ENCODE measurements at places on chromosomes 4 and X.

DNA sequence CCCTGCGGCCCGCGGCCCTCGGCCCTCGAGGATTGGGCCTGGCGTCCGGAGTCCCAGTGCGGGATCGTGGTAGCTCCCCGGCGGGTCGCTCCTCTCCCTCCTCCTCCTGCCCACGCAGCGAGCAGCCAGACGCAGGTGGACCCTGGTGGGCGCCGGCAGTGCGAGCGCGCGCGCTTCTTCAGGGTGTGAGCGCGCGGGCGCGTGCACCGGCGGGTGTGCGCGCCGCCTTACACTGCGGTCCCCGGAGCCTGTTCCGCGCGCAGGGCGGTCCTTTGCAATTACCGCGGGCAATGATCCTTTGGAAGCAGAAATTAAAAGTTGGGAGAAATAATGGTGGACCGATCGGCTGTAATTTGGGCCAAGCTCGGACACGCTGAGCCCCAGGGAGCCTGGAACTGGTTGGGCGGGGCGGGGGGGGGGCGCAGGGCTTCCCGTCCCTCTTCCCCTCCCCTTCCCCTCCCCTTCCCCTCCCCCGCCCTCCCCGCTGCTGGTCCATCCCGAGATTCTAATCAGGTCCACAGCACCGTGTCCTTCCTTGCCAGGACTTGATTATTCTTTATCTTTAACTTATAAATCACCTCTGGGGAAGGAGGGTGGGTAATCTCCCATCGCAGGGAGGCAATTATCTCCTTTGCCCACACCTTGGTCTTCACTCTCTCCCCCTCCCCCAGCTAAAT is 1.6 kb upstream of the NKX1-1 start:
- no peak for DNase-seq

GRCh38 chr4:52643785-52644244 is 15.3 kb downstream of the USP46 start:
- DNase-seq = no peak

GRCh38 chrX:41240509-41240908 is 93.5 kb upstream of the DDX3X start:
- DNase-seq = no peak

- no peak for DNase-seq
Observed at GRCh38 chr4:45701621-45702020, 422.2 kb downstream of the GABRG1 start.

DNA sequence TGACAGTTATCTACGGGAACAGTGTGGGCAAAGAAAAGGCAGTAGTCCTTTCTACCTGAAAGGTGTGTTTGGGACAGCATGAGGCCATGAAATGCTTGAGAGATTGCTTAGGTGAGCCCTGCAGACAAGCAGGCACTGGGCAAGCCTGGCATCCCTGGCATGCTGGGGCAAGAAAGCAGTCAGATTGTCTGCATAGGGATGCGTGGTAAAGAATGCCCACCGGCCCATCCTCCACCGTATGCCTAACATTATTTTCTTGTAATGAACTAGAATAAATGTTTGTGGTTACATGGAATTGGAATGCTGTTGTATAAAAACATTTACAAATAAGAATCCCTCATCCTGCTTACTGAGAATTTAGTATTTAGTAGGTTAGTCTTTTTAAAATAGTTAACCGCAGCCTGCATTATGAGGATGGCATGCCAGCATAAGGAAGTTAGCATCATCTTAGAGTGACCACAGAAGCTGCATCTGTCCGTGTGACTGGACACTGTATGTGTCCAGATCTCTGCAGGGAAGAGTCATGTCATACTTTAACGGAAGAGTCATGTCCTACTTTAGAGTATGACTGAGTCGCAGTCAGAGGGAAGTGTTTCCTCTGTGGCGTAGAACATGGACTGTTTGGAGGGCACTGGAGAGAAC is 18.9 kb downstream of the ZBTB49 start:
- DNase-seq = no peak

- DNase-seq = no peak
Observed at GRCh38 chr4:3680656-3681055, 85.5 kb upstream of the ADRA2C start.

DNA sequence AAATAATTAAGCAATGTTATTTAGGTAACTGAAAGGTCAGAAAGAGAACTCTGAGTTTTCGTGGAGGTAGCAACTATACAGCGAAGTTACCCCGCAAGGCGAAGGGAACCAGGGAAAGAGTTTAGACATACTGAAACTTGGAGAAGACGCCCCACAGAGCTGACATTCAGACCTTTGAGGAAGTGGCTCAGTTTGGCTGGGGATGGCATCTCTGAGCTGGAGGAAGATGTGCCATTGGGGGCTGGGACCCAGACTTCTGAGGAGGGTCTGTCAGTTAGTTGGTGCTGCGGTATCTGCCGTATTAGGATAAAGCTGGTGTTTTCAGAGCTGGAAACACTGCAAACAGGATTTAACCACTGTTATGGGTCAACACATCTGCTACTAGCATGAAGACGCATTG is 156.6 kb downstream of the ANKRD50 start:
- DNase-seq = no peak

All from right kidney (tissue), 9 donors.